NCI-H1930 (cell line): ENCODE measurements at places on chromosomes 16 and 17.
A peak's percentile ranks its signal among the peaks of the same experiment; 100 is the strongest.

GRCh38 chr16:30166202-30166902, 17.1 kb upstream of the CORO1A start:
- no peak for DNase-seq

DNA sequence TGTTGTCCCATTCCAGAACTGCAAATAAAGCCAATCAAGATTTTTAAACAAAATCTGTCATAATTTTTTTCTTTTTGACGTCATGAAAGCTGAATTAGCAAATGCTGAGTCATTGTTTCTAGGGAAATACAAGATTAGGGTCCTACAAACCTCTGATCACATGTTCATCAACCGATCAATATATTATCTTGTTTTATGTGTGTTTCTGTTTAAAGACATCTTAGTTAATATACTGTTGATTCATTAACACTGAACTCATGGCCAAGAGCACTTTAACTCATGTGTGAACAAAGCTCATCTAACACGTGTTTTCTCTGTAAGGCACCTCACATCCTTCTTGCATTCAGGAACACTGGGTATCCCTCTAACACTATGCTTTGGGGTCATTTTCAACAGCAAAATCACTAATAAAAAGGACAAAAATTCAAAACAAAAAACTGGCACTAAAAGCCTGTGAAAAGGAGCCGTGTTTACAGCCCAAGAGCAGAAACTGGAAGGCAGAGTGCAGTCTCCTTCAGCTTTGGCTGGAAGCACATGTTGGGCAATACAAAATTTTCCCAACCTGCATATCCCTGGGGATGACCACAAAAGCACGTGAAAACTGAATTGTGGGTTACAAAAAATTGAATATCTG, 102.5 kb downstream of the PARN start:
- DNase-seq, result no peak

DNA sequence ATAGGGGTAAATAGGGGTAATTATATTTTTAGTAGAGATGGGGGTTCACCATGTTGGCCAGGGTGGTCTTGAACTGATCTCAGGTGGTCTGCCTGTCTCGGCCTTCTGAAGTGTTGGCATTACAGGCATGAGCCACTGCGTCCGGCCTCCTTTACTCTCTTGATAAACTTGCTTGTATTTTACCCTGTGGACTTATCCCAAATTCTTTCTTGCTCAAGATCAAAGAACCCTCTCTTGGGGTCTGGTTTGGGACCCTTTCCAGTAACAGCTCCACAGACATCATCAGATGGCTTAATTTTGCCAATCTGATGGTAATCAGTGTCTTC, 5.6 kb upstream of the C1QTNF1 start:
- DNase-seq, result no peak

DNA sequence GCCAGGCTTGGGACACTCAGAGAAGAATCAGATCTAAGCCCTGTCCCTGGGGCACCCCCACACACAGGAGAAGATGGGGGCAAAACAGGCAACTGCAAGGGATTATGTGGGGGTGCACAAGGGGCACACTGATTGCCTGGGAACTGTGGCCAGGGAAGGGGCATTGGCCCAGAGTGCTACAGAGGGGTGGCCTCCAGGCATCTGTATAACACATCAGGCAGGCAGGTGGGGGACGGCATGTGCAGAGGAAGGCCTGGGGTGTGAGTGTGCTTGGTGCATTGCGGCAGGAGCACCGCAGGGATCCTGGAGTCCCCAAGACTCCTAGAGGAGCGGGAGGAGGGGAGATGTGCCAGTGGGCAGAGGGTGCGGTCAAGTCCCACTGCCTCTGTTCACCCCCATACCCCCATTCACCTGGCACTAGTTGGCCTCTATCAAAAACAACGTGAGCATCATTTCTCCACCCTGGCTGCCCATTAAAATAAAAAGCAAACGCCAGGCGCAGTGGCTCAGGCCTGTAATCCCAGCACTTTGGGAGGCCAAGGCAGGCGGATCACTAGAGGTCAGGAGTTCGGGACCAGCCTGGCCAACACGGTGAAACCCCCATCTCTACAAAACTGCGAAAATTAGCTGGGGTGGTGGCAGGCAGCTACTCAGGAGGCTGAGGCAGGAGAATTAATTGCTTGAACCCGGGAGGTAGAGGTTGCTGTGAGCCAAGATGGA, 41.5 kb downstream of the C16orf82 start:
- DNase-seq, result no peak

- no peak for DNase-seq
These were observed 7.9 kb upstream of the TACO1 start for GRCh38 chr17:63592797-63593196.

DNA sequence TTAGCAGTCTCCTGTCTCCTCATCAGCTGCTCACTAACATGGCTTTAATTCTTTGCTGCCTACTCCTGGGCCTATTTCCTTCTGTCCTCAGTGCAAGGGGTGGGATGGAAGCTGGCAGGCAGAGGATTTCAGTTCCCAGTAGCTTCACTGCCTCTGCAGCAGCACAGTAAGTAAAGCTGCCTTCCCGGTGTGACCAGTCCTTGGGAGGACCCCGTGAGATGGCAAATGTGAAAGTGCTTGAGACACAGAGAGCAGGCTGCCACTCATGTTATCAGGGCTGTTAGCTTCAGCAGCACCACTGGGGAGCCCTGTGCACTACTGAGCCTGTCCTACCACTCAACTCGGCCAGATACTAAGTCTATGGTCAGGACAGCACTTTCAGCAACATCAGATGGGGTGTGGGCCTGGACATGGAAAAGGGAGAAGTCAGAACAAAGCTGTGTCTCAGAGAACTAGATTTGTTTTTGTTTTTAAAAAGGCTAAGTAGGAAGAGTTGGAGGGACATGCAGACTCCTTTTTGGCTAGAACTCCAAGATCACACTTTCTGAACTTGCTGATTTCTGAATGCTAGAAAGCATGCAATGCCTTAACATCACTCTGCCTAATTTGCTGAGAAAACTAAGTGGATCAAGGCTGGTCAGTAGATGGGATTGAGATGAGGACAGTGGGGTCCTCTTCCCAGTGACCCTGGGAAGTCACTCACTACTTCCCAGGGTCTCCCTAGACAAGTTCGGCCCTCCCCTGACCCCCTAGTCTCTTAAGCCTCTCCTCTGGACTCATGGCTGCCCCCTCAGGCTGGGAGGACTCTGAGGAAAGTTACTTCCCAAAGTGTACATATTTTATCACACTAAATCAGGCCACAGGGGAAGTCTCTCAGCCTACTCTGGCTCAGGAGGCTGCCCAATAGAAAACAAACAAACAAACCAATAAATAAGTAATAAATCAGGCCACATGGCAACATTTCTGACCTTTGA, 1.1 kb downstream of the ACSF2 start:
- DNase-seq, result no peak

GRCh38 chr16:46426336-46426735, 194.8 kb downstream of the SHCBP1 start:
- no peak for DNase-seq

DNA sequence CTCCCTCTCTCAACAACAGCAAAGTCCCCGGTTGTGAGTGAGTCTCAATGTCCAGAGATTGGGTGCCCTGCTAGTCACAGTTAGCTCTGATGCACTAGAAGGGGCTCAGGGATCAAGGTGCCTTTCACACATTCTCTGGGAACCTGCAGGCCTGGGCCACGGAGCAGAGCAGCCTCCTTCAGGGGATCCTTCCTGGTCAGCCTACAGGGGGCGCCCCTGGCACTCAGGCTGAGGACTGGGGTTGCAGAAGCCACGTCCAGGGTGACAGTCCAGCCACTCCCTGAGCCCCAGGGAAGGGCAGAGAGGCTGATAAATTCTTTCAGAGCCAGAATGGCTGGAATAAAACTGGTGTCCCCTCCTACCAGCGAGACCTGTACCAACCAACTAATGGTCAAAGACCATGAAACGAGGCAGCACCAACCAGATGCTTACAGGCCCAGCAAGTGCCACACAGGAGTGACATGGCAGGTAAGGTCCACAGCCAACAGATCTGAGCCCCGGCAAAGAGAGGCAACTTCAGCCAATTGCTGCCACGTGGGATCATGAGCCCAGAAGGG, 43.5 kb downstream of the ST3GAL2 start:
- DNase-seq, result peak; percentile 3

DNA sequence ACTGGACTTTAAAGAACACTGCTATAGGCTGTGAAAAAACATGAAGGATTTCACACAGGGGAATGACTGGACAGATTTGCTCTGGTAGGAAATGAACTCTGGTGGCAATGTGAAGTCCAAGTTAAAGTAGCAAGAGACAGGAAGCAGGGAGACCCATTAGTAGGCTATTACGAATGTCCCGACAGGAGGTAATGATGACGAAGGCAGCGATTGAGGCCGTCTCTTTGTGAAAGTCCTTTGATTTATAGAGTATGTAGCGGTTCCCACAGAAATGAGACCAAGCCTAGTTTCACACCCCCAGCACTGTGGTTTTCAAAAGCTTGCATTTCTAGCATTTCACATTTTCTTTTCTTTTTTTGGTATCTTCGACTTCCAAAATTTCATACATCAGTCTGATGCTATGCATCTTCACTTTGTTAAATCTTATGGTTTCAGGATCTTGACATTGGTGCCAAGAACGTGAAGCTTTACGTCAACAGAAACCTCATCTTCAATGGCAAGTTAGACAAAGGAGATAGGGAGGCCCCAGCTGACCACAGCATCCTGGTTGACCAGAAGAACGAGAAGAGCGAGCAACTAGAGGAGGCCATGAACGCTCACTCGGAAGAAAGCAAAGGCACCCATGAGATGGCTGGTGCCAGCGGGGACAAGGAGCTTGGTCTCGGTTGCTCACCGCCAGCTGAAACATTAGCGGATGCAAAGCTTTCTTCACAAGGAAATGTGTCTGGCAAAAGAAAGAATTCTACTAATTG, 189.8 kb downstream of the KATNIP start:
- no peak for DNase-seq

DNA sequence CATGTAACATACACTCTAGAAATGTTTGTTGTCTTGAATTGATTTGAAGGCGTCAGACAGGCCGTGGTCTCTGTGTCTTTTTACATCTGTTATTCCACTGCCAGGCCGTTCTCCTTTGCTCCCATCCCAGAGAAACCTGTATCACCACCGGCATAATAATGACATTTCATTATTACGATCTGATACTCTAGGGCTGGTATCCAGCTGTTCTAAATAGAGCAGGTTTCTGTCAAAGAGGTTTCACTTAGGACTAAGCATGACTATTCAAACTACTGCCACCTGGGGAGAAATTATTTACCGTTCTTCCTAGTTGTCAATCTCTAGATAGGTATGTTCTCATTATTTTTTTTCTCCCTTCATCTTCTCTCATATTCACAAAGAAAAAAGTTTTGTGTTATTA, 1016.2 kb upstream of the EEF2KMT start:
- DNase-seq, result no peak

DNA sequence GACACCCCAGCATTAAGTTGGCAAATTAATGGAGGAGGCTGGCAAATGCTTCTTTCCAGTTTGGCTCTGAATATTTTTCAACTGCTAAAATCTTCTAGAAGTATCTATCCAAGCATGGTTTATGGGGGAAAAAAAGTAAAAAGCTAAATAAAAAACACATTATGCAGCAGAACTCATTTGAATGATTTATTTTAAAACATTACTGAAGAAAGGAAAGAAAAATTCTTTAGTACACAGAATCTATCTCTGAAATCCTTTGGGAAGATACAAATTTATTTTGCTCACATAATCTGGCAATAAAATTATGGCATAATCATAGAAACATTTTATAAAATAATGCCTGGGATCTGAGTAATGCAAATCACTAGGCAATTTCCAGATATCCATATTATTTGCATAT, 328.1 kb upstream of the MON1B start:
- no peak for DNase-seq

- no peak for DNase-seq
These were observed 3.2 kb upstream of the SCRN2 start for GRCh38 chr17:47844227-47844626.

- no peak for DNase-seq
These were observed 469.6 kb downstream of the SOX9 start for GRCh38 chr17:72590382-72590781.

GRCh38 chr16:89090182-89090630, 3.4 kb upstream of the ACSF3 start:
- DNase-seq, result no peak

DNA sequence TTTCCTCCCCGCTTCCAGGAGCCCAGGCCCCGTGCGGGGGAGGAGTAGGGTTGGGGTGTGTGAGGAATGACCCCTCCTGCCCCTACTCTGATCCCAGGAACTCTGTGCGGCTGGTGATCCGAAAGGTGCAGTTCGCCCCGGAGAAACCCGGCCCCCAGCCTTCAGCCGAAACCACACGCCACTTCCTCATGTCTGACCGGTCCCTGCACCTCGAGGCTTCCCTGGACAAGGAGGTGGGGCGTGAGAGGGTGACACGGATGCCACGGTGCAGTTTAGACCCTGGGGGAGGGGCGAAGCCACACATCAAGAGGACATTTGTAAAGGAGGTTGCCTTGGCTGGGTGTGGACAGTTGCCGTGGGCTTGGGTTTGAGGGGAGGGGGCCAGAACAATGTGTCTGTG, 7.4 kb downstream of the ARRB2 start:
- DNase-seq, result no peak

GRCh38 chr16:17518441-17518840, 47.7 kb upstream of the XYLT1 start:
- no peak for DNase-seq

DNA sequence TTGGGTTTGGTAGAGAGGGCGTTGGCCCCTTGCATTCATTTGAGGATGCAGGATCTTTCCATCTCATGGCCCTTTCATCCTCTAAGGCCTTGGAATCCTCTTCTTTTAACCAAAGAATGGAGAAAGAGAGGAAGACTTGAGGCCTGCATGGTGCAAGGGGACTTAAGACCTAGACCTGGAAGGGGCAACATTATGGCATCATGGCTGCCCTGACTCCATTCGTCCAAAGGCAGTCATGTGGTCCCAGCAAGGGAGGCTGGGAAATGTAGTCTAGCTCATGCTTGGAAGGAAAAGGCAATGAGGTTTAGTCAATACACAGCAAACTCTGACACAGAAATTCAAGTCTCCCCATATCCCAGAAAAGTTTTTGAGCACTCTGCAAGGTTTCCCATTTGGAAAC, 30.7 kb upstream of the CDRT4 start:
- no peak for DNase-seq

DNA sequence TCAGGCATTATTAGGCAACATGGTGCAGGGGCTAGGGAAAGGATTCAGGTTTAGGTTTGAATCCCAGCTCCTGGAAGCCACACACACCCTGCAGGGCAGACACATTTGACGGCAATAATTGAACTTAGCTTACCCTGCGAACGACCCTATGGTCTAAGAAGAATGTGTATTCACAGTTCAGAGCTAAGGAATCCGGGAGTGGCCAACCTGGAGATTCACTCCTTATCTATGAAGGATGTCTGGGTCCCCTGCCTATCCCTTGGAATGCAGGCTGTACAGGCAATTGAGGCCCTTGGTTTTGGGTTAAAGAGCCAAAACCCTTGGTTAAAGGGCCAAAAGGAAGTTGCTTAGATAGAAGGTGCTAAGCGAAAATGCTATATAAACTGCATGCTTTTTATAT, 2.9 kb upstream of the SYT17 start:
- no peak for DNase-seq

- no peak for DNase-seq
These were observed 76.0 kb downstream of the METRNL start for GRCh38 chr17:83155128-83156121.

GRCh38 chr16:83464991-83465390, 342.8 kb upstream of the HSBP1 start:
- DNase-seq, result no peak

- DNase-seq, result no peak
These were observed 496 bp downstream of the TOX3 start for GRCh38 chr16:52546291-52547003.

- DNase-seq, result no peak
These were observed 477.9 kb downstream of the SOX9 start for GRCh38 chr17:72598695-72599094.
